Kidney (tissue), 22 donors: ENCODE measurements at places on chromosomes 16 and 17.

GRCh38 chr16:15141586-15141985 lies 47.5 kb upstream of the RRN3 start:
- no peak for DNase-seq

DNA sequence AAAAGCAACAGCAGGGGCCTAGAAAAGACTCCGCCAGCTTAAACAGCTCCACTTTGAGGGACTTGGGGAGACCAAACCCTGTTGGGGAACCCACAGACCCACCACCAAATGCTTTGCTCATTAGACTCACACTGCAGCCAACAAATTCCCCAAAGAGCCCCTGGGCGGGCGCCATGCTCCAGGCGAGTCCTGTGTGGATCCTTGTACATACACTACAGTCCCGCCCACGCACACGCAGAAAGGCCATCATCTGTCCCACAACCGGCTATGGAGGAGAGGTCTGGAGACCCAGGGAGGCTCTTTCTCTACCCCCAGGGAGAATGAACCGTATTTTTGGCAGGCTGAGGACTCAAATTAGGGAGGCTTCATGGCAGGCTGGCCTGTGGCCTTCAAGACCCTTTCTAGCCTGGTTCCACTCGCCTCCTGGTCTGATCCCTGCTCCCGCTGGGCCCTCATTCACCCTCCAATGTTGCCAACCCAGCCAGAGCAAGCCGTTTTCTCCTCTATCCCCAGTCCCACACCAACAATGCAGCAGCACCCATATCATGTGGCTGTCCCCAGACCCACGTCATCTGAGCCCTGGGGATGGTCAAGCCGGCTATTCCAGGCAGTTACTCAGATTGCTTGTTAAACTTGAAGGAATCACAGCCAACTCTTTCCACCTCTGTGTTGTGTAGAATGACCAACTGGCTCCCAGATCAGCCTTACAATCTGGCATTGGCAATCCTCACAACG lies 27.2 kb downstream of the ZNF423 start:
- DNase-seq = no peak

DNA sequence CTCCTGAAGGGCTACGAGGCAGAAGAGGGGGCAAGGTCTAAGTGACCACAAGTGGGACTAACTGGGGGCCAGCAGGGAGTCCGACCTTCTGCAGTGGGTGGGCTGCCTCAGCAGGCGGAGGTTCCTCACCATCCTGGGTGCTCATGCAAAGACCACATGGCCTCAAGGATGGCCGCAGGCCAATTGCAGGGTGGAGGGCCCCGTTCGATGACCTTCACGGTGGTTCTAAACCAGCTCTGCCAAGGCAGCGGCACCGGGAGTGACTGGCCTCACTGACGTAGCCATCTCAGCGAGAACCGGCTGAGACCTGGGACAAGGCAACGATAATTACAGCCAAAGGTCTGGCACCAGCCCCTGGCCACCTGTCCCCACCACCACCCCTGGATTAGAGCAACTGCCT lies 5.7 kb downstream of the SMIM5 start:
- no peak for DNase-seq

GRCh38 chr17:15106540-15106939 lies 158.6 kb downstream of the PMP22 start:
- DNase-seq = no peak

DNA sequence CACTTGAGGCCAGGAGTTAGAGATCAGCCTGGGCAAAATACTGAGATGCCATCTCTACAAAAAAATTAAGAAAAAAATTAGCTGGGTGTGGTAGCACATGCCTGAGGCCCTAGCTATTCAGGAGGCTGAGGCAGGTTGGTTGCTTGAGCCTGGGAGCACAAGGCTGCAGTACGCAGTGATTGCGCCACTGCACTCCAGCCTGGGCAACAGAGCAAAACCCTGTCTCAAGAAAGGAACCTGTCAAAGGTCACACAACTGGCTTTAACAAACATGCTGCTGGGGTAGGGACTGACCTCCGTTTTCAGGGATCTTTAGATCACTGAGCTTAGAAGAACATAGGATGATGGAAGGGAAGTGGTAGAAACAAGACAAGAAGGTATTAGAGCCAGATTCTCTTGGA lies 95.0 kb downstream of the IRX3 start:
- DNase-seq = no peak

DNA sequence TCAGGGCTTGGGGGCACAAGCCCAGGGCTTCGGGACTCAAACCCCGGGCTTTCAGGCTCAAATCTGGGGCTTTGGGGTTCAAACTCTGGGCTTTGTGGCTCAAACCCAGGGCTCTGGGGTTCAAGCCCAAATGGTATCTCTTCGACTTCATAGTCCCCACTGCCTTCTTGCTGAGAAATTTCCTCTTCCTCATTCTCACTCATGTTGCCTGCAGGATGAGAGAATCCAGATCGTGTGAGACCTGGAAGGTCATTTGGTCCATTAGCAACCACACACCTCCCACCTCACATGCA lies 576 bp downstream of the ZNF768 start:
- no peak for DNase-seq

DNA sequence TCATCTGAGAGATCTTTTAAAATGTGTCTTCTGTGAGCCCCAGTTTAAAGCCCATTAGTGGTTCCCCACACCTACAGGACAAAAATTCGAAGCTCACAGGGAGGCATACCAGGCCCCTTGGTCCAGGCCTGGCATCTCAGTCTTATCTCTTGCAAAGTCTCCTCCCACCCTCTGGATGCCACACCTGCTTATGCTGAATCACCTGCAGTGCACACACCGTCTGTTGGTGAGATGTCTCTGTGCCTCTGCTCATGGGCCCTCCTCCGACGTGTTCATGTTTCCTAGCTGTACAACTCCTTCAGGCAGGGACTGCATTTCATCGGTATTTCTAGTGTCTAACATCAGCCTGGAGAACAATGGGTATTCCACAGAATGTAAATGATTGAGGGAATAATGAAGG lies 41.6 kb downstream of the RNF157 start:
- DNase-seq = no peak

GRCh38 chr17:74491626-74492025 lies 25.2 kb downstream of the CD300A start:
- no peak for DNase-seq

- DNase-seq = no peak
Measured at GRCh38 chr17:77666881-77667395, 291.6 kb upstream of the TNRC6C start.

DNA sequence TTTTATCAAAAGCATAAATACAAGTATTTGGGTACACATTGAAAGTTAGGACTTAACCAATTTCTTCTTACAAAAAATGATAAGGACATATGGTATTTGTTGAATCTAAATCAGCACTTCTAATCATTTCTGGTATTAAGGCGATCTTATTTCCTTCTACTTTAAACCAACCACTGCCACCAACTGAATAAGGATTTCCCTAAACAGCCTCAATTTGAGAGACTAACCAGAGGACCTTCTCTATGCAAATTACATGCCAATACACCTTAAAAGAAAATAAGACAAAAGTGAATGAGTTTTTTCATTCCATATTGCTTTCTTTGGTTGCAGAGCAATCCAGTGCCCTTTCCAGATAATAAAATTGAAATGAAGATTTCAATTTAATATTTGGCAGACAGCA lies 45.5 kb downstream of the GNA13 start:
- DNase-seq = no peak

DNA sequence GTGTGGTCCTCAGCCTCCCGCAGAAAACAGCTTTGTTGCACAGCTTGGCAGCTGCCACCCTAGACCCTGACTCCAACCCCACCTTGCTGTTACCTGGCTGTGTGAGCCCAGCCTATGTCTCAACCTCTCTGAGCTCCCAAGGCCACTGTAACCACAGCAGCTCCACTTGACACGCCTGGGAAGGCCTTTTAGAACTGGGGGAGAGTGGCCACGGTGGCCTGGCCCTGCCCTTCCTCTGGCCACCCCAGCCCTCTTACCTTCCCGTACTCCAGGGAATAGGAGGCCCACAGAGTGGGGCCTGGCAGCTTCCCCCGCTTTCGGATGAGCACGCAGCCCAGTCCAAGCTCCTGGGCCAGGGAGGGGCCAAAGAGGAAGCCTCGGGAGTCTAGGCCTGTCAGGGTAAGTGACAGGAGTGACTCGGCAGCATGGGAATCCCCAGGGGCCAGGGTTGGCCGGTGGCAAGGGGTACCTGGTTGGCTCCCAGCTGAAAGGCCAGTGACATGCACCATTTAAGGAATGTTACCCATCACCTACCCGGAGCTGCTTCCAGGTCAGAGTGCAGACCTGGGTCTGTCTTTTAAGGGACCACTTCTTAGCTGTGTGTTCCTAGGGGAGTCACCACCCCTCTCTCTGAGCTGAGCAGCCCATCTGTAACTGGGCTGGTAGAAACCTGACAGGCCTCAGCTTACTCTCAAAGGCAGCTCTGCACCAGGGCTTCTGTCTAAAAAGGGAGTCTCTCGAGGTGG lies 1.4 kb downstream of the APRT start:
- DNase-seq = peak; percentile 66

DNA sequence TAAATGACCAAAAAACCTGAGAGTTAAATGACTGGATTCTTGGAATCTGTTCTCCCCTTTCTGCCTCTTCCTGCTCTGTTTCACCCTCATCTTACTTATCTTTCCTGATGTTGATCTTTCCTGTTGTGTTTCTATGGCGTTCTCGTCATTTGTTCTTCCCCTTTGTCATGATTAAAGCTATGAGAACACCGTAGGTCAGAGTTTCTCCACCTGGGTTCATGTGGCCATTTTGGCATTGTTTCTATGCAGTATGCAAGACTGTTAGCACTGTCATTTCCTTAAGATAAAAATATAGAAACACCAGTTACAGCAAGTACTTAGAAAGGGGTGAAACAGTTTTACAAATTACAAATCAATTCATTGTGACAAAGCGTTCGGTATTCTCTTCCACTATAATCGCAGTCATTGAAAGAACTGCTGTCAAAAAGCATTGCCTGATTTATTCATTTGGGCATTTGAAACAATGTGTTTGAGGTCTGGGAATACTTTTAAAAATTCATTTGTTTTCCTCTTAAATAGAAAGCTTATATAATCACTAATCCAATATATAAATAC lies 166.0 kb downstream of the PHKB start:
- DNase-seq = no peak

- DNase-seq = peak; percentile 67
Measured at GRCh38 chr16:49854188-49854795, 1.6 kb downstream of the ZNF423 start.

DNA sequence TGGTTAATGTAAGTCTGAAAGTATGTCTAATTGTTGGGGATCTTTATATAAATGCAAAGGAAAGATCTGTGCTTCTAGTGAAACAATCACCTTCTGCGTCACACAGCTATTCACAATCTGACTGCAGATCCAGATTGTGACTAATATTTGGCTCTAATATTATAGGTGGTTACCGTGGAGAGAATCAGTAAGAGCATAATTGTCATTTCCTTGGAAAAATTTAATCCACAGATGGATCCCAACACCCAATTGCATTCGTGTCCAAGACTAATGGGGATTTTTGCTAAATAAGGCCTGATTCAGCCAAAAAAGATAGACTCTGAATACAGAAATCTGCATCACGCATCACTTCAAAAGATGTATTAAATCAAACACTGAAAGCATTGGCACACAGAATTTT lies 2.7 kb upstream of the KCNJ2 start:
- DNase-seq = no peak

GRCh38 chr17:53409588-53409987 lies 413.1 kb upstream of the KIF2B start:
- DNase-seq = no peak

DNA sequence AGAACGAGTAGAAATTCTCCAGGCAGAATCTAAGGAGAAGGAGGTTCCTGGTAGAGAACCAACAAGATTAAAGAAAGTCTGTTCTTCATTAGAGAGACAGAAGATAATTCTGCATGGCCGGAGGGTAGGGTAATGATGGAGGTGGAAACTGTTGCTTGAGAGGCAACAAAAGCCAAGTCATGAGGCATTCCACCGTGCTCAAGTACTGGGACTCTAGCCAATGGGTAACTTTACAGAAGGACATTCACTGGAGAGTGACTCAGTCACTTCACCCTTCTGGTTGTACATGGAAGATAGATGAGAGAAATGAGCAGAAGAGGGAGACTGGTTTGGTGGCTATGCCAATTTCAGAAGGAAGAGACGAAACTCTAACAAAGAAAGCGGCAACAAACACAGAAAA lies 53.6 kb upstream of the ANKFN1 start:
- no peak for DNase-seq

DNA sequence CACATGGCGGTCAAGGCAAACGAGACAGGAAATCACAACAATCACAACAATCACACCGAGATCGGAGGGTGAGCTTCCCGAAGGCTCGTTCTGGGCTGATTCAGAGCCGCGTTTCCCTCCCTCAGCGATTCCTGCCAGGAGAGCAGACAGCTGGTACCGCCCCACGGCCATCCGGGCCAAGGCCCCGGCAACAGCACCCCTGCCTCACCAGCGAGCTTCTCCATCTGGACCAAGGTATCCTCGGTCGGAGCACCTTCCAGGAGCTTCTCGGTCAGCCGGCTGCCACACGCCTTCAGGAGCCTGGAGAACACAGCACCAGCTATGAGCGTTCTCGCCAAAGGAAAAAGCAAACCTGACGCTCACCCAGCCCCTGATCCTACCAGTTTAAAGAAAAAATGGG lies 15.2 kb upstream of the PLD6 start:
- DNase-seq = no peak

GRCh38 chr16:88442727-88443576 lies 10.1 kb upstream of the ZFPM1 start:
- DNase-seq = peak; percentile 87

DNA sequence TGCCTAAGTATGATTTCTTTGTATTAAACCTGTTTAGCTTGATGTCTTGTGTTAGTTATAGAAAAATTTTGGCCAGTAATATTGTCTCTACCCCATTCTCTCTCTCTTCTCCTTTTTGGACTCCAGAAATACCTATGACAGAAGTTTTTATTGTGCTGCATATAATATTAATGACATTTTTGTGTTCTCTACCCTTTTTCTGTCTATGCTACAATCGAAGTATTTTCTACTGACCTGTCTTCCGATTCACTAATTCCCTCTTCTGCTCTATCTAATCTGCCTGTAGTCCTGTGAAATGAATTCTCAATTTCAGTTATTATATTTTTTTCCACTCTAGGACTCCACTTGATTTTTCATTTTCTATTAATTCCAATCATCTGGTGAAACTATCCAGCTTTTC lies 26.0 kb upstream of the TMEM92 start:
- DNase-seq = no peak

DNA sequence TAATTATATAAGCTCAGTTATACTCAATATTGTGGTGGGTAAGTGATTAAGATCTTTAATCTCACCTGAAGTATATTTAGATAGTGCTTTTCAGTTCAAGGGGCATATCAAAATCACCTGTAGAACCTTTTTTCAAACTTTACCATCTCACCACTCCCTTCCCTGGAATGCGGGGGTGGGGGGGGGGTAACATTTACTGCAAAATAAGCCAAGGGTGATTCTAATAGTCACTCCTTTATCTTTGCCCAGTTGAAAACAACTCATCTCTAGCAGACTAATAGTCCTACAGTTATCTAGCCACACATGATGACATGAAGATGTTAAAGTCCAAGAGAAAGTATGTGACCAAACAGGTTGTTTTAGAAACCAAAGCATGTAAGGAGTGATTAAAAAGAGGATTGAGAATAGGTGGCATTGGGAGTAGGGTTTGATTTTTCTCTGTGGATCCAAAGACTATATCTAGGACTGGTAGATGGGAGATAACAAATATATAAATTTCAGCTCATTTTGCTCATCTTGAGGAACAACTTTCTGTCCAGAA lies 21.5 kb downstream of the LPCAT2 start:
- no peak for DNase-seq
